ENCODE measurements at places on chromosomes 11 and 22.

DNA sequence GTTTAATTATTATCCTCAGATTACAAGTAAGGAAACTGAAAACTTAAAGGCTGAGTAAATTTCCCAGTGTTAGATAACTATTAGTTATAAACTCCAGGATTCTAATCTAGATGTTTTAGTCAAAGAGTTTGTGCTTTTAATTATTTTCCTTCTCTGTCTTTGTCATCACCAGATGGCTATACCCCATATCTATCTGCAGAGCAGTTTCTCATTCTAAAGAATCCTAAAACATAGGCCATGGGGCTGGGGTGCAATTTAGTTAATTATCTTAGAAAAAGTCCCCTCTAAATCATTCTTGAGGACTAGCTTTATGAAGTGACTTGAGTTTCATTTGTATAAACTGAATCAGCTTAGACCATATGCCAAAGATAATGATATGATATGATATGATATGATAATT, 556.3 kb upstream of the ANO5 start:
- DNase-seq, result no peak

- peak; percentile 20 for DNase-seq
These were observed 1.2 kb downstream of the TSPO start for GRCh38 chr22:43152357-43153071.

DNA sequence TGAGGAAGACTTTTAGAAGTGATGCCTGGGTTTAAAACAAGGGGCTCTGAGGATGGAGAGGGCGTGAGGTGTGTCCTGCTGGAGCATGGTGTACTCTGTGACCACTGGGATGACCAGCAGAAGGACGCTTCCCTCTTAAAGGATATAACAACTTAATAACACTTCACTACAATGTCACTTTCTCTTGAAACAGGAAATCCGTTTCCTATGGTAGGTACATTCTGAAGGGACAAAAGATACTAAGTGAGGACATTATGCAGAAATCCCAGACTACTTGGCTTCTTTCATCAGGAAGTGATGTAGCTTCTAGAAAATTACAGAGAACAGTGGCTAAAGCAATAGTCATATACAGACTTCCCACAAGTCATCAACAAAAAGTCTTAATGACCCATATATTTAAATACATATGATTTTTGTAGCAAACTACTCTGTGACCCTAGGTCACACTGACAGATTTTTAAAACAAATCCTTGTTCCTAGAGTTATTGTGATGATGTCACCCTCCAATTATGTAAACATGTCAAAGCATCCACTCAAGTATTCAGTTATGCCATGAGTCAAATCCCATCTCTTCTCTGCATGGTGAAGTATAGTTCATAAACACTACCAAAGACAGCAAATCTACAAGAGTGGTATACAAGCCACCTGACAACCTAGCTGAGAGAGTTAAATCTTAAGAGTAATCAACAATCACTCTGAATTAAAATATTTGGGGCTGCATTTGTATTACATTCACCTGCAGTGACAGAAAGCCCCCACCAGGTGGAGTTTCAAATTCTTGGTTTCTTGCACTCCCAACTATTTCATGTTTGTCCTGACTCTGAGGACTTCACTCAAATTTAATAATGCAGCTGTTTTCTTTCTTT, 32.8 kb downstream of the PITPNB start:
- DNase-seq, result peak; percentile 93

- DNase-seq, result no peak
These were observed 31.4 kb upstream of the CCDC89 start for GRCh38 chr11:85717429-85717828.

GRCh38 chr11:76708972-76709660, 38.6 kb upstream of the LRRC32 start:
- DNase-seq, result no peak
